PC-9 (cell line): ENCODE measurements at places on chromosomes 4 and X. TPM values are rescaled to one million over a fixed set of nuclear protein-coding genes. Genes with fewer than 3 reads are reported as not detected.
A peak's percentile ranks its signal among the peaks of the same experiment; 100 is the strongest.

DNA sequence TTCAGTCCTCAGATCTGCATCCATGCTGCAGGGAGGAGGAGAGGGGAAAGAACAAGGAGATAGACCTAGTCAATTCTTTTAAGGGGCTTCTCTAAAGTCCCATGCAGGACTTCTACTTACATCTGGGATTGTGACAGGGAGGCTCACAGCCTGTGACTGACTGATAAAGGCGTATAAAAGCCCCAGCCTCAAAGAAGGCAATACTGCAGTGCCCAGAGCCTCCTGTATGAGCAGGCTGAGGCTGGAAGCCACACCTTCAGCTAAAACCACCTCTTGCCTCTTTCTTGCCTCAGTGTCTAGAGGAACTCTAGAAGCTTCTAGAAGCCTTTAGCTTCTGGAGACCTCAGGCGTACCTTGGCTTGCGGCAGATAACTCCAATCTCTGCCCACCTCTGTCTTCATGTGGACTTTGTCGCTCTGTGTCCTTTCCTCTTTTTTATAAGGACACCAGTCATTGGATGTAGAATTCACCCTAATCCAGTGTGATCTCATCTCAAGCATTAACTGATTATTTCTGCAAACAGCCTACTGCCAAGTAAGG, 6.0 kb upstream of the ZCCHC4 start:
- DNase-seq: no peak

DNA sequence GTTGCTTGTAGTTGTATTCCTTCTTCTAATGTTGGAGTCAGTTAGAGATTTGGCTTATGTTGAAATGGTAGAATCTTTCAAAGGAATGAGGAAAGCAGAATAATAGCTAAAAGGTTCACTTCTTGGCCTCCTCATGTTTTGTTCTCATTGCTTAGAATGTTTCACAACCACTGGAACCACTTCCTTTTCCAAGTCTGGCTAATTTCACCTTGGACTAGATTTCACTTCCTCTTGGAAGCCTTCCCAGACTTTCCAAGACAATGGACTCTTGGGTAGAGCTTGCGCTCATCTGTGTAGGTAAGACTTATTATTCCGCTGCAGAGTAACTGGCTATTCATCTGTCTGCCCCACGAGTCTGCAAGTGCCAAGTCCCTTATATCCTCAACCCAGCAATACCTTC, 8.3 kb downstream of the SPATA18 start:
- no peak for DNase-seq

TRIM61 gene
- 0.61 and 0.70 TPM in 2 replicates for total RNA-seq

CENPE gene
- 17.7 and 28.7 TPM in 2 replicates for total RNA-seq

GRCh38 chr4:184188443-184189400, 29.0 kb downstream of the ENPP6 start:
- DNase-seq: no peak

GRCh38 chr4:7908668-7909067, 31.0 kb downstream of the AFAP1 start:
- no peak for DNase-seq

DNA sequence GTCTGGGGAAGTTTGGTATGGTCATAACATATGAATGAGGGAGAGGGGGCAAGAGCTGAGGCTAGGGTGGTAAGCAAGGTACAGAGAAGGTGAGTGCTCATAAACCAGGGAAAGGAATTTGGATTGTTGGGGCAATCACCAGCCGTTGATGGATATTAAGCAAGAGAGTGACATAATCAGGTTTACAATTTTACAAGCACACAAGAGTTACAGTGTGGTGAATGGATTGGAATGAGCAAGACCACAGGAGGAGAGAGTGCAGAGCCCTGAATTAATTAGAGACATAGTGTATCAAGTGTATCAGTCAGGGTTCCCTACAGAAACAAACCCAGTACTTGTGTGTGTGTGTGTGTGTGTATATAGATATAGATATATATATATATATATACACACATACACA, 18.7 kb upstream of the FMR1NB start:
- DNase-seq: peak; percentile 49
